ENCODE measurements at places on chromosomes 5 and 9.

DNA sequence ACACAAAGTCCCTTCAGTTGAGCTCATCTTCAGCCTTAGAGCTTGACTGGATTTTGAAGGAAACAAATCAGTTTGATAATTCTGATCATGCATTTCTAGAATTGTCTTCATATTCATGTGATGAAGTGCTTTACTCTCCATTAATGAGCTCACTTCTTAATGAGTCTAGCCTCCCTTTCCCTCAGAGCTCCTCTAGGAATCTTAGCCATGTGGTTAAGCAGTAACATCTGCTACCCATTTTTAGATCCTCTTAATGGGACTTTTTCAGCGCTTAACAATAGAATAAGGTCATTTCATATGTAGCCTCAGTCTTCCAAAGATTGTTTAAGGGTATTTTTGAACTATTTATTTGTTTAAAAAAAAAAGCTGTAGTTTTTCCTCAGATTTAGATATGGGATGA is 36.9 kb upstream of the LURAP1L start:
- no peak for DNase-seq

- no peak for DNase-seq
Observed at GRCh38 chr9:2583308-2584013, 38.1 kb upstream of the VLDLR start.

GRCh38 chr5:72599519-72600370 is 92.5 kb upstream of the ZNF366 start:
- no peak for DNase-seq

DNA sequence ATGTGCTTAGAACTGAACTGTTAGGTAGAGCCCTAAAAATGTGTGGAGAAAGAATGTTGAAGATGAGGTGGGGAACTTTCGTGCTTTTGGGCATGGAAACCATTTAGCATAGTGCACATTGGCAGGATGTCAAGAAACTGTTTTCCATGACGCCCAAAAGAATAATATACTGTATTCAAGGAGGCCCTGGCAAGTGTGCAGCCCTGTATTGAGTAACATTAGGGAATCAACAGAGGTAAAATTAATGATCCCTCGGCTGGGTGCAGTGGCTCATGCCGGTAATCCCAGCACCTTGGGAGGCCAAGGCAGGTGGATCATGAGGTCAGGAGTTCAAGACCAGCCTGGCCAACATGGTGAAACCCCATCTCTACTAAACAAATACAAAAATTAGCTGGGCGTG is 20.9 kb upstream of the PLIN2 start:
- no peak for DNase-seq

GRCh38 chr9:132087438-132088030 is 7.9 kb upstream of the MED27 start:
- DNase-seq: no peak

DNA sequence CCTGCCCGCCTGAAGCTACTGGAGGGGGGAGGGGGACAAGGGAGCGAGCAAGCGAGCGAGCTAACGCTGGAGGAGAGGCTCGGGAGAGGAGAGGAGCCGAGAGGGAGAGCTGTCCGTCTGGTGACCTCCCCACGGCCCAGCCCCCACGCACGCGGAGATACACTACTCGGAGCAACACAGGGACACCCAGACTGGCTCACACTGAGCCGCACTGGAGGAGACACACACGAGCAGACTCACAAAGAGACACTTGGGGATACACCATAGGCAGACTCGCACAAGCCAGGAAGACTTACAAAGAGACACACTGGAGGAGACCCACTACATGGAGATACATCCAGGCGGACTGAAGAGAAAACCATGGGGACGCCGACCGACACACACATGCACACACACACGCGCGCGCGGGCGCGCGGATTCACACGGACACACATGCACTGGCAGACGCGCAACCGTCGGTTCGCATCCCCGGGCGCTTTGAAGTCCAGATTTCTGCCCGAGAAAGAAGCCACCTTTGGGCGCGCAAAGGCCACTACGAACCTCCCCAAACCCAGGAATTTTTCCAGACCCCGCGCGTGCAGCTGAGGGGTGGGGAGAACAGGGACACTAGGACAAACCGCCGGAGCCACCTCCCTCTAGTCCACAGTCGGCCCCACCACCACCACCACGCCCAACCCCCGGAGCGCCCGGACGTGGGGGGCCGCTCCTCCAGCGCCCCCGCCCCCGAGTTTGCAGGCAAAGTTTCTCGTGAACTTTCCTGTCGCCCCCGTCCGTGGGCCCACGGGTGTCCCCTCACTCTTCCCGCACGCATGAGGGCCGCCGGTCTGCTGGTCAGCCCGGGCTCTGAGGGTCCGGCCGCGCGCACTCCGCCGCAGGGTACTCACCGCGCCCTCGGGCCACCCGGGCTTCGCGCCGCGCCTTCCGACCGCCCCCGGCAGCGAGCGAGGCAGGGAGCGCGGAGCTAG is 571 bp downstream of the CNTFR start:
- no peak for DNase-seq

GRCh38 chr9:36592801-36593583 is 20.3 kb downstream of the MELK start:
- no peak for DNase-seq

GRCh38 chr9:122350577-122351355 is 20.1 kb upstream of the PTGS1 start:
- peak; percentile 72 for DNase-seq

- DNase-seq: no peak
Observed at GRCh38 chr9:95649801-95650213, 133.0 kb upstream of the PTCH1 start.

DNA sequence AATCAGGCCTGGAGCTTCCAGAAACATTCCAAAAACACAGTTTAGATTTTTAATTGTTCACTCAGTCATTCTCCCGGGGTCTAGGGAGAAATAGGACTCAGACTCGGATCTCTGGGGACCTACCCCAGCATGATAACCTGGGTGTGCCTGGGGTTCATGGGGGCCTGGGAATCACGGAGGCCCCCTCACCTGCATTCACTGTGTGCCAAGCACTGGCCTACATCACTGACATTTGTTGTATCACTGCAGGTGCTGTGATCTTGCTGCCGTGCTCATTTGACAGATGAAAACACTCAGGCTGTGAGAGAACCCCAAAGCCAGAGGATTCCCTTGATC is 22.8 kb upstream of the ZBTB43 start:
- DNase-seq: no peak

GRCh38 chr5:116428413-116428812 is 146.2 kb downstream of the SEMA6A start:
- no peak for DNase-seq

GRCh38 chr9:134887686-134888602 is 7.3 kb downstream of the FCN2 start:
- no peak for DNase-seq

DNA sequence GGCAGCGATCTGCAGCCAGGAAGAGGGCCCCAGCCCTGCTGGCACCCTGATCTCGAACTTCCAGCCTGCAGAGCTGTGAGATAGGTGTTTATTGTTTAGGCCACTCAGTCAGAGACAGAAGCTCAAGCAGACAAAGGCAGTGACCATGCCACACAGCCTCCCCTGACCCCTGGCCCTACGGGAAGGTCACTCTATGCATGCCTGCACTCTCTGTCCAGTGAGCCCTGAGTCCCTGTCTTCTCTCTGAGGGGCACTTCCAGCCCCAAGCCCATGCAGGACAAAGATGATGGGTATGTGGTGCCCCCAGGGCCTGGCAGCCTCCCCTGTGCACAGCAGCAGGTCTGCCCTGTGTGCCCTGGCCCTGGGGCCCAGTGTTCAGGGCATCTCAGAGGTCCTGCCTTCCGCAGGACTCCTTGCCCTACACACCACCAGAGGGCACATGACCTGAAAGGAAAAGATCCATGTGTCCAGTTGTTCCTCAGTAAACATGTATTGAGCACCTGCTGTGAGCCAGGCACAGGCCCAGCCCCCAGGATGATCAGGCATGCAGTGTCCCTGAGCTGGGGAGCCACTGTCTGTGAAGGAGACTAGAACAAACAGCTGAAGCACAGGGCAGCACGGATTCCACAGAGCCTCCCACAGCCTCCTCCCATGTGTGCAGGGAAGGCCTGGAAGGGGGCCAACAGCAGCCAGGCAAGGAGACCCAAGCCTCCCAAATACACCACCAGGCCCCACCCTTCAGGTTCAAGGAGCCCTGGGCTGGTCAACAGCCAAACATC is 109.3 kb downstream of the ATPSCKMT start:
- DNase-seq: no peak

DNA sequence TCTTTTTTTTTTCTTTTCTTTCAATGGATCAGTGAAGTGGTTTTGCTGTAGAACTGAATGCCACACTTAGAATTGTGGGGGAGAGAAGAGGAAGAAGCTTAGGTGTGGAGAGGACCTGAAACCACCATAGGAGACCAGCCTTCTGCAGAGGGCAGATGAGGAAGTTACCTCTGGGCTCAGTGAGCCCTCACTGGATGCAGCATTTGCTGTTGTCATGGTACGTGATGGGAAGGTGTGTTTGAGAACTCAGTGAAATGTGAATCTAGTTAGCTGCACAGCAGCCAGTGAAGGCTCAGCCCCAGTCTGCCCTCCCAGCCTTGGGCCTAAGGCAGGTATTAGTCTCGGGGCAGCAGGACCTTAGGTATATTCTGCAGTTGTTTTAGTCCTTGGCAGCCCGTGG is 17.5 kb downstream of the CYFIP2 start:
- peak; percentile 69 for DNase-seq

DNA sequence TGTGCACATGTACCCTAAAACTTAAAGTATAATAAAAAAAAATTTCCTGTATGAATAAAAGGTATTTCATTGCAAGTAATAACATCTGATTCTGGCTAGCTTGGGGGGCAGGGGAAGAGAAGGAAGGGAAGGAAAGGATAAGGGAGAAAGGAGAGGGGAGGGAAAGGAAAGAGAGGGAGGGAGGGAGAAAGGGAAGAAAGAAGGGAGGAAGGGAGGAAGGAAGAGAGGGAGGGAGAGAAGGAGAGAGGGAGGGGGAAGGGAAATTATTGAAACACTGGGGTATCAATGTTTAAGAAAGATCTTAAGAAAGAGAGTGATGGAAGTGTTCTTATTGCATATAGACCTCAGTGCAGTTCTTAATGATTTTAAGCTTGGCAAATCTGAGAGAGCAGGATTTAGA is 129.8 kb upstream of the ZNF366 start:
- no peak for DNase-seq

DNA sequence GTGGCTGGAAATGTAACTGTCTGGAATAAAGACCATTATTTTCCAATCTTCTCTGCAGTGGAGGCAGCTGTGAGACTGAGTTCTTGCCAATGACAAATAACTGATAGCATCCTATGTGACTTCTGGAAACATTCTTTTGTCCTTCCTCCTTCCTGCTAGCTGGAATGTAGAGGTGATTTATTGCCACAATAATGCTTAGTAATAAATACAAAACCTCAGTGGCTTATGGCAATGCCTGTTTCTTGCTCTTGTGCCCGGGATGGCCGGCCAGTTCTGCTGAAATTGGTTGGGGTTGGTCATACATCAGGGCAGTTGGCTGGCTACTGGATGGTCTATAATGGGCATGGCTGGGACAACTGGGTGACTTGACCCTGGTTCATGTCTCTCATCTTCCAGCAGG is 12.2 kb upstream of the TEX48 start:
- no peak for DNase-seq
